Chondrocyte (in vitro differentiated cells): ENCODE measurements at places on chromosomes 6 and 20. TPM values are rescaled to one million over a fixed set of nuclear protein-coding genes. Genes with fewer than 3 reads are reported as not detected.

DNA sequence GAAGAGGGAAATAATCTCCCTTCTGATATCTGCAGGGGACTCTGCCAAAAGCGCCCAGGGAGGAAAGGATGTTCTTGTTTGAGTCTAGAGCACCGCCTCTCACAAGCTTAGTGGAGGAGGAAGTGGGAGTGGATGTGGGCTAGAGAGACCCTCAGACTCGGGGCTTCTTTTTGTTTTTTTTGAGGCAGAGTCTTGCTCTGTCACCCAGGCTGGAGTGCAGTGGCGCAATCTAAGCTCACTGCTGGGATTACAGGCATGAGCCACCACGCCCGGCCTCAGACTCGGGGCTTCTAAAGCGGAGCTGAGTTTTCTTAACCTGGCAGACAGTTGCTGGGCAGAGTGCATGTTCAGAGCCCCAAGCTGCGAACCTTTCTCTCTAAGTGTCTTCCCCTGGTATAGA is 310.8 kb downstream of the BMP7 start:
- H3K4me1 ChIP-seq = peaks cover 7% of the 10 kb centered on the region
- DNase-seq = no peak
- peaks cover 11% of the 10 kb centered on the region for H3K27me3 ChIP-seq
- no peaks in the 10 kb centered on the region for H3K36me3 ChIP-seq

DNA sequence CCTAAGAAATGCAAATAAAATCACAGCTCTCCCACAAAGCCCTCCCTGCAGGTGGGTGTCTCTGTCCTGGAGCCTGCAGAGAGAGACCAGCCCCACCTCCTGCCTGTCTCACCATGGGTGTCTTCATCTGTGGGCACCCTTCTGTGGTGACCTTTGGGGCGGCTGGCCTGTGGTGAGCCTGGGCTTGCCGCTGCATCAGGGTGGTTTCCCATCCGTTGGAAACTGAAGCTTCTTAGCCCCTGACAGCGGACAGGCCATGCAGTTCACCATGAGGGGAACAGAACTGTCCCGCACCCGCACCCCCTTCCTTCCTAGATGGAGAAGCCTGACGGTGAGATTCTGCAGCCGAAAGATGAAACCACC is 42.3 kb upstream of the FRMD1 start:
- H3K27ac ChIP-seq = no peak overlapping the region
- H3K4me3 ChIP-seq = no peak overlapping the region
- no peak for DNase-seq

DNA sequence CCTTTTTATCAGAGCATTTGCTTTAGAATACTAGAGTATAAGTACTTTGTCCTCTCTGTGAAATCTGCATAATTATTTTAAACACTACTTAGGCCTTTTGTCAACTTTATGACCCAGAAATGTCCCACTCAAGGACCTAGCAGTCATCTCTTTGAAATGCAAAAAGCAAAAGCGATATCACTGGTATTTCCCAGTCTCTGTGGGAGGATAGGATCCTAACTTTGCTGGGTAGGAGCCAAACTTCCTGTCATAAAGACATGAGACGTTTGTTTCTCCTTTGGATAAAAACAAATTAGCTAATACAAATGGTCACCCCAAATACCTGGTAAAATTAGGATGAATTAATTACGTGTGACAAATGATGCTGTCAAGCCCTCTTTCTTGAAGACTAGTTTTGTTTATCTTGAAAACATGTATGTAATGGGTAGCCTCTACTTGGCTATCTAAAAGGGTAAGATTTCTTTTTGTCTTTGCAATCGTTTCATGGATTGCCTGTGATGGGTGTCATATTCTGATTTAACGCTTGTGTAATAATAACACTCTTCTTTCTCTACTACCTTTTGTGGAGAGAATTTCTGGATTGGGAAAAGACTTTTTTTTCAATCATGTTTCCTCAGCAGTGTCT is 36.2 kb downstream of the DCDC2 start:
- DNase-seq = no peak
- no peaks in the 10 kb centered on the region for H3K27me3 ChIP-seq
- no peaks in the 10 kb centered on the region for H3K36me3 ChIP-seq
- no peak overlapping the region for H3K4me3 ChIP-seq

DNA sequence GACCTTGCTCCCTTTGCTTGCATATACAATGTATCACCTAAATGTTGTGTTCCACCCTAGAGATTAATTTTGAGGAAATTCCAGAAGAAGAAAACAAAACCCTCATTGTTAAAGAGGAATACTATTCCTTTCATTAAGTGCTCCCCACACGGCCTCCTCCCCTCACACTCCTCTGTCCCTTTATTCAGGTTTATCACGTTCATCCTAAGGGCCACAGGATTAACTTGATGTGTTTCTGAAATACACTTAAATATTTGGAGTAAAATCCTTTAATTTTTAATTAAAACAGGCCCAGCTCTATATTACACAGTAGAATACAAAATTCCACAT is 89.4 kb upstream of the MRPS10 start:
- no peaks in the 10 kb centered on the region for H3K4me1 ChIP-seq
- H3K36me3 ChIP-seq = no peaks in the 10 kb centered on the region
- H3K4me3 ChIP-seq = no peak overlapping the region
- H3K27me3 ChIP-seq = no peaks in the 10 kb centered on the region
- DNase-seq = no peak

DNA sequence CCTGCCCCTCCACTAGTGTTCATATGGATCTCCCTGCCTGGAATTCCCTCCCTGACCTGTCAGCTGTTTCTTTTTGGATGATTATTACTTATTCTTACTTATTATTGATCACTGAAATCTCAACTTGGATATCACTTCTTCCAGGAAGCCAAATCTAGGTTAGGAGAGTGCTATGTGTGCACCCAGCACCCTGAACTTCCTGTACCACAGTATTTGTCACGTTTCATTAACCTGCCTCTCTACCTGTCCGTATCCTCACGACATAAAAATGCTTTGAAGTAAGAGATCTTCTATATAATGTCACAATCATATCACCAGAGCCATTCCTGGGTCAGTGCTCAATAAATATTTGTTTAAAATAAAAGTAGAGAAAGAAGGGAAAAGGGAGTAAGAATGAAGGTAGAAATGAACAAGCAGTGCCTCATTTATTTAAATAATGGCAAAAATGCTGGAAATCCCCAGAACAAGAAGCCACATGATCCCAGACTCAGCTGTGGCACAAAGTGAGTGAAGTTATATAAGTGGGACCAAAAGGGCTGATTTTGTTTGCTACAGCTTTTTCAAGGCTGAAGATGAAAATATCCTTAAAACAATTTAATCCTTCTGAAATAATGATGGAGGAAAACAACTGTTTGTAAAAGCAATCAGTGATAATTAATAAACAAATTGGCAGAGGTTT is 88.0 kb upstream of the MANEA start:
- H3K4me3 ChIP-seq = no peak overlapping the region
- no peaks in the 10 kb centered on the region for H3K4me1 ChIP-seq
- H3K27ac ChIP-seq = no peak overlapping the region
- no peaks in the 10 kb centered on the region for H3K36me3 ChIP-seq

DNA sequence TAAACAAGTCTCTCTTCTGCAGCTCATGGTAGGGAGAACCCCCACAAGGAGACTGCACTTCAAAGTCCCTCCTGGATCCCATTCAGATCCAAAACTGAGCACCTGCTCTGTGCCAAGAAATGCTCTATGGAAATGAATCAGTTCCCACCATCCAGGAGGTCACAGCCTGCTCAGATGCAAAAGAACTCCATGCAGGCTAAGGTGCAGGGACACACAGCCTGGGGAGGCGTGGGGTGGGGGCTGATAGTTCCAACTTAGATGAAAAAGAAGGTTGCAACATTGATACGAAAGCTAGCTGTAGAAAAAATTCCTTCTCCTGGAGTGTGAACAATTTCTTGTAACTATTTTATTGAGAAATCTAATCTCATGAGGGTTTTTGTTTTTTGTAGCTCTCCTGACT is 111.0 kb upstream of the TMEM170B start:
- peaks cover 64% of the 10 kb centered on the region for H3K4me1 ChIP-seq
- DNase-seq = no peak
- H3K27me3 ChIP-seq = no peaks in the 10 kb centered on the region
- H3K4me3 ChIP-seq = no peak overlapping the region
- H3K27ac ChIP-seq = no peak overlapping the region
- H3K36me3 ChIP-seq = no peaks in the 10 kb centered on the region

GRCh38 chr20:52534616-52535015 is 343.0 kb upstream of the ZFP64 start:
- H3K4me3 ChIP-seq = no peak overlapping the region
- no peaks in the 10 kb centered on the region for H3K4me1 ChIP-seq
- no peak for DNase-seq
- H3K27ac ChIP-seq = no peak overlapping the region

DNA sequence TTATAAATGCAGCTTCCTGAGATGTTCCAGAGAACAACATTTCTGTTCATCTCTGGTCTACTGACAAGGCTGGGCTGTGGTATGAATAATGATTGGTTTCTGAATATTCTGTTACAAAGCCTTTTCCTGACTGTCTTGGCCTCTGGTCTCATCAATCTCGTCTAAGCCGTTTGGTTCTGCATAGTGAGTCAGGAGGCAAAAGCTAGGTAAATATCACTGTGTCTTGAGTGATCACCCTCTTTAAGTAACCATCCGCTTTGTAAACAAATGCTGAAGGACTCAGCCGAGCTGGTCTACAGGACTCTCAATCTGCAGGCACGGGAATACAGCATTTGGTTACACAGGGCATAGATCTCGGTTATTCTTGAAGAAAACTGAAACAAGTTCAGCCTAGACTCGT is 511.9 kb downstream of the KIF16B start:
- no peaks in the 10 kb centered on the region for H3K36me3 ChIP-seq
- H3K4me1 ChIP-seq = peaks cover 4% of the 10 kb centered on the region
- H3K27ac ChIP-seq = no peak overlapping the region
- no peak overlapping the region for H3K4me3 ChIP-seq
- no peak for DNase-seq
- peaks cover 3% of the 10 kb centered on the region for H3K27me3 ChIP-seq

DNA sequence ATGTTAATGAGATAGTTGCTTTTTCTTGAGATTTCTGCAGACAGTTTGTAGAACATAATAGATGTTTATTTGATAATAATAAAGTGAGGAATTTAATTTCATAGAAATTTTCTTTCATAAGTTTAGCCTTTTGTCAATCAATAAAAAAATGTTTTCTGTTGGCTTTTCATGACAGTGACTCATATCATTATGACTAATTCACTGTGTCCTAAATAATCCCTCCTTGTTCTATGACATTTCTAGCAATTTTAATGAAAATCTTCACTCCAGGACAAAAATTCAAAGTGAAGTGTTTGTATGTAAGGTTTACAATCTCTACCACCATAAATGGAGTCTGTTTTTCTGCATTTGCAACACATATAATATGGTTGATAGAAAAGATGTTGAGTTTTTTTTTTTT is 109.9 kb downstream of the UTRN start:
- H3K27me3 ChIP-seq = no peaks in the 10 kb centered on the region
- peak overlapping the region; percentile 41 for H3K27ac ChIP-seq
- DNase-seq = no peak
- no peak overlapping the region for H3K4me3 ChIP-seq
- peaks cover 4% of the 10 kb centered on the region for H3K36me3 ChIP-seq

DNA sequence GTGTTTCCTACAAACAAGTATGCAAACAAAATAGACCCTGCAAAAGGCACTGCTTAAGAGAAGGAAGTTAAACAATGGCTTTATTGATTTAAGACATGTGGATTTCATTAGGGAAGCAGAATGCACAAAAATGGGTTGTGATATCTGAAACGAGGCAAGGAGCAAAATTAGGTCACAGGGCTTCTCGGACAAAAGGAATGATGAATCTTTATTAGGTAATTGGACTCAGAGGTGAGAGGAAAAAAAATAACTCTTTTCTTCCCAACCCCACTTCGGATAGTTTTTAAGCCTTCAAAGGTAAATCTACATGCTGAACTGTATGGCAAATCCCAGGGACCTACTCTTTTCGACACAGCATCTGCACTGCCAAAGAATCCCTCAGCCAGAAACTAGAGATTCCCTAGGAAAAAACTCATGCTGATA is 183.0 kb upstream of the TAB2 start:
- DNase-seq = no peak
- peaks cover 10% of the 10 kb centered on the region for H3K4me1 ChIP-seq
- no peak overlapping the region for H3K27ac ChIP-seq
- H3K4me3 ChIP-seq = no peak overlapping the region
- no peaks in the 10 kb centered on the region for H3K36me3 ChIP-seq
- H3K27me3 ChIP-seq = peaks cover 2% of the 10 kb centered on the region

DNA sequence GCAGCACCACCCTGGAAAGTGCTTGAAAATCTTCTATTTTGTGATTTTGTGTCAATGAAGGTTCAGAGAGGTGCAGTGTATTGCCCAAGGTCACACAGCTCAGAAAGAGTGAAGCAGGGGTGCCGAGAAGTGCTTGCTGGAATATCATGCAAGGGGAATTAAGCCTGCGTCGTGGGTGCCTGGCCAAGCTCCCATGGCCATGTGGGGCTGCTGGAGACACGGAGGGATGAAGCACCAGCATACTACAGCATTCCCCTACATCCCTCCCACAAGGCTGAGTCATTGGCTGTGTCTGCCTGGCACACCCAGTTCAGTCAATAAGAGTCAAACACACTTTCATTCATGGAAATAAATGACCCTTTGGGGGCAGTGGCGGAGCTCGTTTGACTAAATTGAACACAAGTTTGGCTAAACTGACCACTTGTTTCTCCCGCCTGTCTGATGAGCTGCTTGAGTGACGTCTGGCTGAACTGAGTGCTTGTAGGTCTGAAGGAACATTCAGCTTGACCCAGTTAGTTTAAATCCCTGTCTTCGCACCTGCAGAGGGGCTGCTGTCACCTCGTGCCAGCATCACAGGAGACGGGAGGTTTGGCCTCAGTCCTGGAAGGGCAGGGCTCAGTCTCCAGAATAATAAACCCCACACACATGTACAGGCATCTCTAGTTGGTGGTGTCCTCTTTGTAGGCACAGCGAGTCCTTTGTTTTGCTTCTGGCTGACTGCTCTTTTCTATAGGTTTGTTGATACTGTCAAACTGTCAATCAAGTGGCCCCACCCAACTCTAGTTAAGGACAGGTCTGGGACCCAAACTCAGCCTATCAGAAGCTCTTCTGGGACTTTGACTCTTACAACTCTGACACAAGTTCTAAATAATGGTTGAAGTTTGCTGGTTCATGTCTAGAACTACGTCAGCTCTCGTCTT is 8.4 kb upstream of the TGM2 start:
- no peak for DNase-seq
- no peak overlapping the region for H3K4me3 ChIP-seq

DNA sequence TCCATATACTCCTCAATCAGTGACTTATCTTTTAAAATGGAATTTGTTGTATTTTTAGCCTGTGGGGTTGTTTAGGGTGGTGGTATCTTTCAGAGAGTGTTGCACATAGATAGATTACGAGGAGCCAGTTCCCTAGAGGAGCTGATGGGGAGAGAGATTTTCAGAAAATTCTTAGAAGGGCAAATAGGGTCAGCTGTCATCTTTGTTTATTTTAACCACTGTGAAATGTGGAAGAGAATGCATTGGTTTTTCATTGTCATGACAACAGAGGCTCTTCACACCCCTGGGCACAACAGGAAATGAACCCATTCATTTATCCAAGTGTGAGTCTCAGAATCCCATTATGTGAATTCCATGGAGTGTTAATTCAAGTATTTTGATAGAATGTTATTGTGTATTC is 188.4 kb downstream of the JARID2 start:
- H3K27me3 ChIP-seq = no peaks in the 10 kb centered on the region
- no peak for DNase-seq
- H3K4me3 ChIP-seq = no peak overlapping the region
- peaks cover 48% of the 10 kb centered on the region for H3K4me1 ChIP-seq

Gene FOXQ1
- total RNA-seq = 0.15 TPM in 1 of 3 replicates, not detected in the others

Gene BMP7
- total RNA-seq = not detected in 3 replicates

Gene HRH3
- not detected in 3 replicates for total RNA-seq

Gene PRICKLE4
- 3.1 to 5.9 TPM (median 3.6 TPM) in 3 replicates for total RNA-seq

Gene ACSS1
- 1.5 to 5.5 TPM (median 5.5 TPM) in 3 replicates for total RNA-seq

Gene GGTLC1
- total RNA-seq = not detected in 3 replicates

Gene HTR1B
- 0.57 to 1.2 TPM (median 0.65 TPM) in 3 replicates for total RNA-seq

Gene SIRPG
- not detected in 3 replicates for total RNA-seq
